ENCODE measurements at places on chromosomes 4 and X.

DNA sequence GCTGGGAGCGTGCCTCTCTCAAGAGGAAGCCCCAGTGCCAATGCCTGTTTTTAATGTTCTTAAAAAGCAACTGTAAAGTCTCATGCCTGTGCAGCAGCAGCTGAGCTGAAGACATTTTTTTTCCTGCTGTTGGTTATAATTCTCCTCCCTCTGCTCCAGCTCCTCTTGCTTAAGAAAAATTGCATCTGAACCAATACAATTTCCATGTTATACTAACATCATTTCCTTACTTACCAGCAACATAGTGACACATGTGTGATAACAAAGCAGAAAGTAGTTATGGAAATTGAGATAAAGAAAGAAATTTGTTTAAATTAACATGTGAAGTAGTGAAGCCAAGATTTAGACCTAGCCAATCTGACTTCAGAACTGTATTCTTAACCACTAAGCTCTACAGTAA lies 101.4 kb downstream of the TBC1D19 start:
- no peak for DNase-seq

GRCh38 chr4:46934726-46935125 lies 25.7 kb upstream of the COX7B2 start:
- DNase-seq = no peak

DNA sequence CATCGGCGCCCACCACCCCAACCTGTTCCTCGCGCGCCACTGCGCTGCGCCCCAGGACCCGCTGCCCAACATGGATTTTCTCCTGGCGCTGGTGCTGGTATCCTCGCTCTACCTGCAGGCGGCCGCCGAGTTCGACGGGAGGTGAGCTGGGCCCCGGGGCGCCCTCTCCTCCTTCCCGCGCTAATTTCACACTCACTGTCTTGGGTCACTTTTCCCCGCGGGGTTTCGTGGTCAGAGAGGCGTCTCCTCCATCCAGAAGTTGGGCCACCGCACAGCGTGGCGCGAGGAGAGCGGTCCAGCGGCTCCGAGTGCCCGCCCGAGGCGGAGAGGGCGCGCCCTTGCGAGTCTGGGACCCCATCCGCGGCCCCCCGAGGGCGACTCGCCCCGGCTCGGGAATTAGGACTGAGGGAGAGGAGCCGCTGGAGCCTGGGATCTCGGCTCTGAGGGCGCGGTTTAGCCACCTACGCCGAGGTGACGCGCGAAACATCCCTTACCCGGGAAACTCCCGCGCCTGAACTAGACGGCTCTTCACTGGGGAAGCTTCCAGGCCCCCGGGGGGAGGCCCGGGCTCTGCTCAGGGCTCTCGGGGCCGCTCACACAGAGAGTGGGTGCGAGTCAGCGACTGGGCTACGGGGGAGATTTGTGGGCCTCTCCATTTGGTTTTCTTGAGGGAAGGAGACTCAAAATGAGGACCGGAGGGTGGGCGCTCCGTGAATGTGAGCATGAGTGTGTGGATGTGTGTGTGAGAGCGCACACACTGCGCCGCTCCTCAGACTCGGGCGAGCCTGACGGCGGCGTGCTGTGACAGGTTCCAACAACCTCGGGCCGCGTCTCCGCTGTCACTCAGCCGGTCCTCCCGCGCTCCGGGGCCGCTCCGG lies 551 bp downstream of the NPNT start:
- DNase-seq = peak; percentile 23

GRCh38 chr4:124111922-124112321 lies 600.6 kb downstream of the ANKRD50 start:
- DNase-seq = no peak

- no peak for DNase-seq
These were observed 370.0 kb downstream of the GPAT3 start for GRCh38 chr4:83905952-83906351.

DNA sequence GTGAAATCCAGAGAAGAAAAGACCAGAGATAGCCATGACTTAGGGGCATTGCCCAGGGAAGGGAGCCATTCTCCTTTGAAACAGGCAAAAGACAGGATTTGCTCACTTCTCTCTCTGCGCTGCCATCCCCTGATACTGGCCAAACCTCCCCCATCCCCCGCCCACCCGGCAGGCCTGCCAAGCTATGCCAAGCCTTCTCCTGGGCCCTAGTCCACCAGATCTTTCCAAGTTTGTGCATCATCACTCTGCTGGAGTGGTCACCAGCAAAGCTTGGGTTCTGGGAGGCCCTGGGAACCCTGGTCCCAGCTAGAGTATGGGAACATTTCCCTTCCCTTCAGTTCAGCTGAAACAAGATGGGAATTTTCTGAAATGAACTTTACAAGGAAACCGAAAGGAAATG lies 18.4 kb downstream of the EFNB1 start:
- DNase-seq = no peak

- DNase-seq = no peak
These were observed 152.9 kb downstream of the POLA1 start for GRCh38 chrX:24846550-24847150.

- no peak for DNase-seq
These were observed 167.9 kb upstream of the PGRMC2 start for GRCh38 chr4:128455480-128455879.

DNA sequence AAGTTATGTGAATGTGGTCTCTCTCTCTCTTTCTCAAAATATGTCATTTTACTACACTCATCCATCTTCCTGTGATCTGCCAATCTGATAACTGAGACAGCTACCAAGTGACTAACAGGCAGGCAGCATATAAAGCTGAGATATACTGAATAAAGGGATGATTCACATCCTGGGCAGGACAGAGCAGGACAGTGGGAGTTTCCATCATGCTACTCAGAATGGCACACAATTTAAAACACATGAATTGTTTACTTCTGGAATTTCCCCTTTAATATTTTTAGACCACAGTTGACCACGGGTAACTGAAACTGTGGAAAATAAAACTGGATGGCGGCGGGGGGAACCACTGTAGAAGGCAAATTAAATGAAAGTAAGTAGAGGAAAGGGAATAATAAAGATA lies 58.6 kb upstream of the DCTD start:
- no peak for DNase-seq

DNA sequence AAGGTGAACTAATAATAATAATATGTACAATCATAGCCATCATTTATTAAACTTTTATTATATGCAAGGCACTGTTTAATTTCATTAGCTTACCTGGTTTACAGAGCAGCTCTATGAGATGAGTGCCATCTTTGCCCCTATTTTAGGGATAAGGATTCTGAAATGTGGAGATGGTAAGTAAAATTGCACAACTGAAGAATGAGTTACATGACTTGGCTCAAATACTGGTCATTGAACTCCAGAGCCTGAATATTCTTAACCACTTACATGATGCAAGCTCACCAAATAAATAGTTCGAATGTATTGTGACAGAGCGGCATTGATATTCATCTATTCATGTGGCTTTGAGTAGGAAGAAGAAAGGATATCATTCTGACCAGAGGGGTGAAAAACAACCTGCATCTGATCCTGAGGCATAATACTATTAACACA lies 11.7 kb downstream of the ALB start:
- DNase-seq = no peak

DNA sequence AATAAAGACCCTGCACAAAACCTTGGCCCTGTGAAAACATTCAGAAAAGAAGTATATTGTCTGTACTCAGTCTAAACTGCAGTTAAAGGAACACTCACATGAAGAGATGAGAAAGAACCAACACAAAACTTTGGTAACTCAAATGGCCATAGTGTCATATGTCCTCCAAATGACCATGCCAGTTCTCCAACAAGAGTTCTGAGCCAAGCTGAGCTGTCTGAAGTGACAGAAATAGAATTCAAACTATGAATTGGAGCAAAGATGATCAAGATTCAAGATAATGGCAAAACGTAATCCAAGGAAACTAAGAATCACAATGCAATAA lies 739.3 kb upstream of the NDST4 start:
- DNase-seq = no peak

DNA sequence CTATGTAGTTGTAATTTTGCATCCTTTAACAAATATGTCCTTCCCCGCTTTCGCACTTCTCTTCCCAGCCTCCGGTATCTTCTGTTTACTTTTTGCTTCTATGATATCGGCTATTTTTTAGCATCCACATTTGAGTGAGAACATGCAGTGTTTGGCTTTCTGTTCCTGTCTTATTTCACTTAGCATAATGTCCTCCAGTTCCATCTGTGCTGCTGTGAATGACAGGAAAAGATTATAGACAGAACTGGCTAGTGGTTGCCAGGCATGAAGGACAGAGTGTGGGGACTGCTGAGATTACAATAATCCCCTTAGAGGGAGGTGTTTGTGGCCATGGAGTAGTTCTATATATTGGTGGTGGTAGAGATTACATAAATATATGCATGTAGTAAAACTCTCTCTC lies 588.6 kb downstream of the NLGN4X start:
- no peak for DNase-seq

DNA sequence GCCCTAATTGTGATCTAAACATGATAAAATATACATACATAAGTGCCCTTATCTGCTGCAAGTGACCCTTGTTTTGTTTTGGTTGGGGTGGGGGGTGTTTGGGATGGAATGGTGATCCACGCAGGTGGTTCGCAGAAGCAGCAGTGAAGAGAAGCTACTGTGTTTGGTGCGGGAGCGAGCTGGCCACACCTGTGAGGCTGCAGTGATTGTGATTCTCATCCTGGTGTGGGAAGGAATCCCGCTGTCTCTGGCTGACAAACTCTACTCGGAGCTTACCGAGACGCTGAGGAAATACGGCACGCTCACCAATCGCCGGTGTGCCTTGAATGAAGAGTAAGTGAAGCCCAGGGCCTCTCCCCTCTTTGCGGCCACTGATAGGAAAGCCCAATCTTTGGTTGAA lies 96.8 kb downstream of the TET2 start:
- no peak for DNase-seq

- no peak for DNase-seq
These were observed 10.1 kb upstream of the FGG start for GRCh38 chr4:154622598-154622997.

GRCh38 chrX:40912166-40912565 lies 173.1 kb upstream of the USP9X start:
- no peak for DNase-seq

DNA sequence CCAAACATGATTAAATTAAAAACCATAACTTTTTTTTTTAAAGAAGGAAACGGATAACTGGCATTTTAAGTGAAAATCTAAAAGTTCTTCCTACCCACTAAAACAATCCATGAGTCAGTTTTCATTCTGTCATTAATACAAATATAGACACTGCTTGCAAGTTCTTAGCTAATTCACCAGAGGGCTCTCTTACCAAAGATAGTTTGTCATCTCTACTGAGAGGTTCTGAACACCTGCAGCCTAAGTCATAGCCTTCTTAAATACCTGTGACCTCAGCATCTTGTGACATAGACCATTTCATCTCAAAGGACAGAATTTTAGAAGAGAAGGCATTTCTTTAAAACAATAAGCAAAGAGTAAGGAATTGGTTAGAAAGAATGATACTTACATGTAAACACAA lies 65.3 kb upstream of the FAM120C start:
- DNase-seq = no peak

- DNase-seq = no peak
These were observed 38.5 kb downstream of the LAMTOR3 start for GRCh38 chr4:99855678-99856077.

GRCh38 chr4:152188801-152189200 lies 347.1 kb downstream of the FBXW7 start:
- no peak for DNase-seq

- DNase-seq = no peak
These were observed 91.1 kb downstream of the RBM46 start for GRCh38 chr4:154872198-154872597.

- no peak for DNase-seq
These were observed 410.4 kb upstream of the SMIM31 start for GRCh38 chr4:164343472-164343976.

GRCh38 chr4:183441276-183441675 lies 3.2 kb upstream of the CDKN2AIP start:
- no peak for DNase-seq

GRCh38 chr4:76806757-76807156 lies 91.2 kb downstream of the SOWAHB start:
- no peak for DNase-seq

- DNase-seq = no peak
These were observed 130.6 kb downstream of the LDB2 start for GRCh38 chr4:16767861-16768260.

DNA sequence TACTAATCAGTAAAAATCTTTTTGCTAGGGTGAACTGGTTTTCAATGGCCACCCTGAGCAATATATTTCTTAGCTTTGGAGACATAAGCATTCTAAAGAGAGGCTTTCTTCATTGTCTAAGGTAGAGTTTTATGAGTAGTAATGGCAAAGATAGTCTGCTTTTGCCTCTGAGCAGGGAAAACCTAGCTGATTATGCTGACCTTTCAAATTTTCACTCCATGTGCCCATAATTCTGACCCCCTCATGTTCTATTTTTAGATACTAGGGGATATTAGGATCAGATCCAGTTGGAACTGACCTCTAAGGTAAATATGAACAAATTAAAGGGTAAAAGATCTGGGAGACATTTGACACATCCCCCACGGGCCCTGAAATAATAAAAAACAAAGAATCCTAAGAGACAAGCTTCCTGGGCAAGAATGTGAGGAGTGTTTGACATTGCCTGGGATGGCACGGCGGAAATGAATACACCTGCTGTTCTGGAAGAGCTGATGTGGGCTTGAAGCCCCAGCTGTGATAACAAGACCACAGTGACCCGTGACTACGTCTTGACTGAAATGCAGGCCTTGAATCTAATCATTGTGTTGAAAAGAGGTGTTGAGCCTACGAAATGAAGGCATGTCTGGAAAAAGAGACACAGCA lies 392.1 kb upstream of the FRG1 start:
- DNase-seq = no peak

GRCh38 chr4:108902769-108903168 lies 139.9 kb upstream of the ETNPPL start:
- DNase-seq = no peak

- no peak for DNase-seq
These were observed 2.5 kb downstream of the POU3F4 start for GRCh38 chrX:83510510-83511062.

DNA sequence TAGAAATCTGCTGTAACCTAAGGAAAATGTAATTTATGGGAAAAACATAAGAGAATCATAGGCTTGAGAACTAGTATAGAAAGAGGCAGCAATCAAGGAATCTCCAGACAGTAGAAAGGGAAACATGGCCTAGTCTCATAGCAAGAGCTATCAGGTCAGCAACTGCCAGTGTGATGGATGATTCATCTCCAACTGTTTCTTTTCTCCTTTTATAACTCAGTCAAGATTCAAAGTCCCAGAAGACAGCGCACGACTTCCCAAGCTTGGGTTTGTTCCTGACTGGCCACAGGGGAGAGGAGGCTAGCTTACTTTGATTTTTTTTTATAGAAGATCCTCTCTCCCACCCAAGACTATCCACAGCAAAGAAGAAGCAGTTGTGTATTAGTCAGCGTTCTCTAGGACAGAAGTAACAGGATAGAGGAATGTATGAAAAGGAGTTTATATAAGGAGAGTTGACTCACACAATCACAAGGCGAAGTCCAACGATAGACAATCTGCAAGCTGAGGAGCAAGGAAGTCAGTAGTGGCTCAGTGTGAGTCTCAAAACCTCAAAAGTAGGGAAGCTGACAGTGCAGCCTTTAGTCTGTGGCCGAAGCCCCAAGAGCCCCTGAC lies 181.5 kb downstream of the GC start:
- no peak for DNase-seq

GRCh38 chr4:176090115-176090514 lies 24.5 kb downstream of the WDR17 start:
- no peak for DNase-seq

All from omental fat pad (tissue), 4 donors.